ENCODE measurements at places on chromosomes 7 and 10.

GRCh38 chr10:114021154-114021553 lies 22.5 kb upstream of the ADRB1 start:
- DNase-seq: no peak

DNA sequence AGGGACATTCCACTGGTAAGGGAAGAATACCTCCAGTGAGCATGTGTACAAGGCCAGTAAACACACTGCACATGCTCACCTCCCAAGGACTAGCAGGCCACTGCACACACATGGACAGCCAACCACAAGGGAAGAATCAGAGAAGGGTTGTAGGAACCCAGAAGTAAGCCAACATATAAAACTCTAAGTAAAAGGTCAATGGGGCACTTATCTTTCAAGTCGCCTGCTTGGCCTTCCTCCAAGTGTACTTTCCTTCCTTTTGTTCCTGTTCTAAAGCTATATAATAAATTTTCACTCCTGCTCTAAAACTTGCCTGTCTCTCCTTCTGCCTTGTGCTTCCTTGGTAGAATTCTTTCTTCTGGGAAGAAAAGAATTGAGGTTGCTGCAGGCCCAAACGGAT lies 33.0 kb downstream of the ORC5 start:
- no peak for DNase-seq

DNA sequence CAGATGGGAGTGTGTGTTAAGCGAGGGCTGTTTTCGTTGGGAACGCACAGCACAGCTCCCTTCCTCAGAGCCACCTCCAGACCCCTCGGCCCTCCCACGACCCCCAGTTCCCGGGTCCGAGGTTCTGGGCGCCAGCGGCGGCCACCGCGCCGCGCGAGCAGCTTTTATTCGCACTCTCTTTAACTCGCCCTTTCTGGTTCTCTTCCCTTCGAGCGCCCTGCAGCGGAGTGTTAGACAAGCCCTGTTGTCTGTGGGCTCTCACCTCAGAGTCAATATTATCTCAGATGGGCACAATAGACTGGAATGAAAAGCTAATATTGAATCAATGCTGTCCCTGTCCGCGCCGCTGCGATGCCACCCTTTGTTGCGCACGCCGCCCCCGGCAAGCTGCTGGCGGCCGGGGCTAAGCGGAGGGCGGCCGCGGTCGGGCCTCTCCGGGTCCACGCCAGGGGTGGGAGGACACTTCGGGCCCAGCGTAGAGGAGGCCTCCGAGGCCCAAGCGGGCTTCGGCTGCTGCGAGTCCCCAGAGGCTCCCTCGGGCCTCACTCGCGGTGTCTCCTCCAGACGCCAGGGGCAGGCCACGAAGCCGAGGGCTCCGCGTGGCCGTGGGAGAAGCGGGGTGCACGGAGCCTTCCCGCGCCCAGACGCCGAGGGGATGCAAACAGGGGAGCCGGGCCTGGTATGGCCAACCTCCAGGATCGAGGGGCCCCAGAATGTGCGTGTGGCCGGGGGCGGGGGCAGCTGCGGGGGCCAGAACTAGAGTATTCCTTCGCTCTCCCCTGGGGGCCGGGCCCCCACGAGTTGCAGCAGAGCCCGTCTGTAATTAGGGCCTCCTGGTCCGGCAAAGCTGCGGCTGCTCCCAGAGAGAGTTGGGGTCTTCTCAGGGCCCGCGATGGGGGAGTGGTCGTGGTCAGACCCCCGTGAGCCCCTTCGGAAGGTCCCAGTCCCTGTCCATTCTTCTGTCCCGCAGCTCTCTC lies 7.9 kb upstream of the EMX2 start:
- DNase-seq: no peak

- DNase-seq: no peak
Measured at GRCh38 chr7:3243680-3244079, 57.4 kb upstream of the SDK1 start.

- no peak for DNase-seq
Measured at GRCh38 chr10:11161910-11162309, 144.2 kb downstream of the CELF2 start.

DNA sequence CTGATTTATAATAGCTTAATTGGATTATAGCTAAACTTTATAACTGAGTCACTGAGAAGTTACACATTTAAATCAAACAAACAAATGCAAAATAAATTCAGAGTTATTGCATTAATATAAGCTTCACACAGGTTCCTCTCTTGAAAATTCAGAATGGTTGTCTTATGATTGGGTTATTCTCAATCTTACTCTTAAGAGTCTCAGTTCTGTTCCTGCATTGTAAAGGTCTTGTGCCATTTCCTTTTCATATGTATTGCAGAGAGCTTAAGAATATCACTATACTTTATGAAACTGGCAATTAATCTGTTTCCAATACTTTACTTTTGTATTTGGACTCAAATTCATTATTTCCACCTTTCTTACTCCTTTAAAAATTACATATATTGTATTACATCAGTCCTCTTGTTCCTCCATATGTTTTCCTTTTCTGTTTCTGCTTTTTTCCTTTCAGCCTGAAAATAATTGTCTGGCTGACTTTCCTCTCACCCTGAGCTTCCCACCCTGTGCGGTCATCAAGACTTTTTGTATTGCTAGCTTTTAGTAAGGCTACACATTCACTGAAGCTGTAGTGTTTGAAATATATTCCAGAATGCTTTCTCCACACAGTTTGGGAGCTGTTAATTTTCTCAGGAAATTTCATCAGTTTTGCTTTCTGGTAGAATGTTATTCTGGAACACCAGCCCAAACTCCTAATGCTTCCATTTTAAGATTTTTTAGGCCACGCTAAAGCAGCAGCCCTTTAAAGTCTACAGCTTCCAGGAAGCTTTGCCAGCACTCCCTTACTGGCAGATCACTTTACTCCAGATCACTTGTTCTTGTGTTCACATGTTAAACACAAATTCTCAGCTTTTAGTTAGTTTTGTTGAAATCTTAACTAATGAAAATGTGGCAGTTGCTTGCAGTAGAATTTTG lies 139.4 kb downstream of the KCND2 start:
- no peak for DNase-seq

- no peak for DNase-seq
Measured at GRCh38 chr7:95396136-95397032, at the start of gene PON3. TSS of gene PON3 (minus strand) at chr7:95396375. CDS start at chr7:95396350, 25 bp downstream.

DNA sequence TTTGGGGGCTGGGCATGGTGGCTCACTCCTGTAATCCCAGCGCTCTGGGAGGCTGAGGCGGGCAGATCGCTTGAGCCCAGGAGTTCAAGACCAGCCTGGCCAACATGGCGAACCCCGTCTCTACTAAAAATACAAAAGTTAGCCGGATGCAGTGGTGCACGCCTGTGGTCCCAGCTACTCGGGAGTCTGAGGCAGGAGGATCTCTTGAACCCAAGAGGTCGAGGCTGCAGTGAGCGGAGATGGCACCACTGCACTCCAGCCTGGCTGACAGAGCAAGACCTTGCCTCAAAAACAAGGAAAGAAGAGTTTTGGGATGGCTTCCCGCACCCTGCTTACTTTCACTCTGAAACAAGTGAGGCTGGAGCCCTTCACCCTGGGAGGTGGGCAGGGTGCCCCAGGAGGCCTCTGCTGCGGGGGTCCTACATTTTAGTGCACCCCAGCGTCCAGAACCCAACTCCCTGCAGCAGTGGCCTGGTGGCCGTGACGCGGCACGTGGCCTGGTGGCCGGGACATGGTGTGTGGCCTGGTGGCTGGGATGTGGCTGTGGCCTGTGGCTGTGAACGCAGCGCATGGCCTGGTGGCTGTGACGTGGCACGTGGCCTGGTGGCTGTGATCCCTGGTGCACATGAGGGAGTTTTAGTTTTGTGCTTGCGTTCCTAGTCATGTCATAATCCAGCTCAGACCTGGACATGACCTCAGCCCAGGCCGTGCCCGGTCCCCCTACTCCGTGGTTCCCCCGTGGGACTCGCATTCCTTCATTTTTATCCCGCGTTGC lies 9.3 kb downstream of the KNDC1 start:
- no peak for DNase-seq

DNA sequence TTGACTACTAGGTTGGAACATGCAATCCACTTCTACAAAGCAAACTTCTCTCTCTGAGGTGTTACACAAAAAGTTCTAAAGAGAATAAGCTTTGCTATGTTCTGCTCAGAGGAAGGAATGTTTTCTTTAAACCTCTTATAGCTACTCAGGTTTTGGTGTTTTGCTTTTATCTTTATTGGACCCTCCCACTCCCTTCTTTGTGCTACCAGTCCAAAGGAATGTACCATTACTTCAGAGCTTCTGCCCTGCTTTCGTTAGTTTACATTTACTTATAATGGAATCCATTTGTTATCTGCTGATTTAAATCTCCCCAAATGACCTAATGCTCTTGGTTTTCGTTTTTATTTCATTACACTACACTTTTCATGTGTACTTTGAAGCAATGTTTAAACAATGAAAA lies 154.9 kb downstream of the ATE1 start:
- DNase-seq: no peak

DNA sequence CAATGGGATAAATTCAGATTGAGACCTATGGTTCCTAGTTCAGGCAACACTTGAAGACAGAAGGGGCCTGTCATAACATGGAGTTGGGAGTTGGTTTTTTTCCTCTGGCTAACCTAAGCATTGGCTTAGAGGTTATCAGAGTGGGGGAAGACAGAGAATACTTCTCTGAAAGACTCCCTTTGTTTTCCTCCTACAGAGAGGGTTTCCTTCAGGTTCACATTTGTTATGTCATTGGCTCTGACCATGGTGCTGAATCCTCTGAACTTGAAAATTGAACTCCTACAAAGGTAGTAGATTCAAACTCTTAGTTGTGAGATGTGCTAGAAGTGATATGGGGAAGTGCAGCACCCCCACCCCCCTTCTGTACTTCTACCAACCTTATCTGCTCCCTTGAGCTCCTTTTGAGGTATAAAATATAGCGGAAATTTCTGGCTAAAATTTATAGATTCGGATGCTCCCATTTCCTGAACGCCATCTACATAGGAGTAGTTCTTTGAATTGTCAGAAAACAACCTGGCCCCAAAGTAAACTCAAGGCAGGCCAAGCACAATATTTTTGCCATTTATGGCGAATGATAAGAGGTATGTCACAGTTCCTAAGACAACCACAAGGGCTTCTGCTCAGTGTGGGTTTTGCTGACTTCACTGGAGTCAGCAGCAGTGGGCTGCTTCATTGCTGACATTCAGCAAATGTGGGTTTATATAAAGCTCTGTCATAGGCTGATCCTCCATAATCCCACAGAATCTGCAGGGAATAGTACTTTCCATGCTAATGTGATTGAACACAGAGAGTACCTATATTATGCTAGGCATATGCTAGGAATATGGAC lies 131.6 kb upstream of the KLF14 start:
- no peak for DNase-seq

All from stimulated activated CD8-positive, alpha-beta memory T cell treated with anti-CD3 and anti-CD28 coated beads, Interleukin-4, amount 100 ng/mL, for 1 hour (primary cell).